ENCODE measurements at places on chromosomes 12 and 14.

- DNase-seq, result no peak
Observed at GRCh38 chr12:70553391-70553859, 83.8 kb downstream of the PTPRB start.

GRCh38 chr14:71089971-71090370 lies 182.7 kb downstream of the PCNX1 start:
- DNase-seq, result no peak

DNA sequence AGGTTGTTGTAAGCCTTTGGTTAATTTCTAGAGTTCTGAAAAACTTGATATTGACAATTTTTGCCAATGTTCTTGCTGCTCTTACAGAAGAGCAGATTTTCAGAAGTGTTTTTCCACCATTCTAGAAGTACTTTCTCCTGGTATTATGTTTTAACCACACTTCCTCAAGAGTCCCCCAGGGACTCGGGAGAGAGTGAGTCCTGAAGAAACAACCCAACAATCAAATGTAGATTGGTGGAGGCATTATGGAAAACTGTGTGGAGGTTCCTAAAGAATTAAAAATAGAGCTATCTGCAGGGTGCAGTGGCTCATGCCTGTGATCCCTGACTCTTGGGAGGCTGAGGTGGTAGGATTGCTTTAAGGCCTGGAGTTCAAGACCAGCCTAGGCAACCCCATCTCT lies 26.7 kb downstream of the OR10P1 start:
- DNase-seq, result no peak

DNA sequence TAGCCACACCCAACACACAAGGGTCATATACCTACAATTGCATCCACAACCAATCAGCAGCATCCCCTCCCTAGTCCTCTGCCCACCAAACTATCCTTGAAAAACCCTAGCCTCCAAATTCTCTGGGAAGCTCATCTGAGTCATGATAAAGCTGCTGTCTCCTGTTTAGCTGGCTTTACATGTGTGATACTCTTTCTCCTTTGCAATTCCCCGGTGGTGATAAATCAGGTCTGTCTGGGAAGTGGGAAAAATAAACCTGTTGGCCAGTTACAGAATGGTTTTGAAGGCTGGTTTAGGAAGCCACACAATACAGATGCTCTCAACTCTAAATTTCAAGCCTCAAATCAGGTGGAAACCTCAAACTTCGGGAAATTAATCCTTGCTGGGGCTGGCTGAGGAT lies 41.9 kb downstream of the TMEM132D start:
- no peak for DNase-seq

GRCh38 chr12:5648692-5649359 lies 216.9 kb downstream of the NTF3 start:
- no peak for DNase-seq

GRCh38 chr14:73789989-73790581 lies 61.5 kb upstream of the PTGR2 start:
- DNase-seq, result no peak

Data from activated T-helper 1 cell treated with anti-CD3 and anti-CD28 coated beads, Interleukin-2, amount 50 U/mL, for 16 hours (primary cell).